ENCODE measurements at places on chromosomes 6 and 20.

DNA sequence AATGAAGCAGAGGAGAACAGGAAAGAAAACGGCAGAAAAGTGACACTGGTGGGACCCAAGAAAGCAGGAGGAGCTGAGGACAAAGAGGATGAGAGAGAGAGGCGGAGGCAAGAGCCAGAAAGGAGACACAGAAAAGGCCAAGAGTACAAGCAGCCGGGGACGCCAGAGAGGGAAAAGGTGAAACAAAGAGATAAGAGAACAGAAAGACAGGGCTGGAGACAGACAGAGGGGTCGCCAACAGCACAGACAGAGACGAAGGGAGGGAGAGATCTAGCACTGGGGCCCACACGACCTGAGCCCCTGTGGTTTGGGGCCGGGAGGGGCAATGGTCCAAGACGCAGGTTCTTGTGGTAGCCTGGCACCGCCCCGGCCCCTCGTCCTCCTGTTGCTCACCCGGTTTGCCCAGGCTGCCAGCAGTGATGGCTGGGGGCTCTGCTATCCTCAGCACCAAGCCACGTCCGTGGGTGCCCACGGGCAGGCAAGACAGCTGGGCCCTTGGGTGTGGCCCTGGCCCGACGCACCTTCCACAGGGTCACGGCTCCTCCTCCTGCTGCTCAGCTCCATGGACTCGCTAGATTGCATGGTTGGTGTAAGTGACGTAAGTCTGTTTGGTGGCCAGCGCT is 123.5 kb downstream of the GRM4 start:
- no peaks in the 10 kb centered on the region for H3K4me1 ChIP-seq
- H3K4me3 ChIP-seq: no peak overlapping the region
- H3K27me3 ChIP-seq: no peaks in the 10 kb centered on the region
- DNase-seq: no peak
- H3K36me3 ChIP-seq: no peaks in the 10 kb centered on the region
- H3K27ac ChIP-seq: no peak overlapping the region

- H3K4me1 ChIP-seq: no peaks in the 10 kb centered on the region
- no peak overlapping the region for H3K4me3 ChIP-seq
- H3K27me3 ChIP-seq: no peaks in the 10 kb centered on the region
- DNase-seq: no peak
- peaks cover 78% of the 10 kb centered on the region for H3K36me3 ChIP-seq
These were observed 400.6 kb downstream of the SYNE1 start for GRCh38 chr6:152236370-152237097.

DNA sequence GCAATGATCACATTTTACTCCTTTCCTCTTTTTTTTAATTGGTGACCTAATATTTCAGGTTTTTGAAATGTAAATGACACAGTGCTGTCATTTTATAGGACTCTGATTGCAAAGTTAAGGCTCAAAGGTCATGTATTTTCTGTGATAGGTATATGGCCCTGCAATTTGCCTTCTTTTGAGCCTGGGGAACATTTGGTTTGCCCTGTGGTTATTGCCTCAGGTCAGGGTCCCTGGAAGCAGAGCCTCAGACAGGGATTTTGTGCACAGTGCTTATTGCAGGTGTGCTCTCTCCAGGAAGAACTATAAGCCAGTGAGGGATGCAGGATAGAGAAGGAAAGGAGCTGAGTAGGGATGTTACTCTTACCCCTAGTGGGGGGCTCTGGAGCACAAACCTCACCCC is 229.3 kb upstream of the ECI2 start:
- no peak for DNase-seq
- no peaks in the 10 kb centered on the region for H3K4me1 ChIP-seq
- no peak overlapping the region for H3K27ac ChIP-seq
- H3K4me3 ChIP-seq: no peak overlapping the region
- no peaks in the 10 kb centered on the region for H3K27me3 ChIP-seq
- no peaks in the 10 kb centered on the region for H3K36me3 ChIP-seq

DNA sequence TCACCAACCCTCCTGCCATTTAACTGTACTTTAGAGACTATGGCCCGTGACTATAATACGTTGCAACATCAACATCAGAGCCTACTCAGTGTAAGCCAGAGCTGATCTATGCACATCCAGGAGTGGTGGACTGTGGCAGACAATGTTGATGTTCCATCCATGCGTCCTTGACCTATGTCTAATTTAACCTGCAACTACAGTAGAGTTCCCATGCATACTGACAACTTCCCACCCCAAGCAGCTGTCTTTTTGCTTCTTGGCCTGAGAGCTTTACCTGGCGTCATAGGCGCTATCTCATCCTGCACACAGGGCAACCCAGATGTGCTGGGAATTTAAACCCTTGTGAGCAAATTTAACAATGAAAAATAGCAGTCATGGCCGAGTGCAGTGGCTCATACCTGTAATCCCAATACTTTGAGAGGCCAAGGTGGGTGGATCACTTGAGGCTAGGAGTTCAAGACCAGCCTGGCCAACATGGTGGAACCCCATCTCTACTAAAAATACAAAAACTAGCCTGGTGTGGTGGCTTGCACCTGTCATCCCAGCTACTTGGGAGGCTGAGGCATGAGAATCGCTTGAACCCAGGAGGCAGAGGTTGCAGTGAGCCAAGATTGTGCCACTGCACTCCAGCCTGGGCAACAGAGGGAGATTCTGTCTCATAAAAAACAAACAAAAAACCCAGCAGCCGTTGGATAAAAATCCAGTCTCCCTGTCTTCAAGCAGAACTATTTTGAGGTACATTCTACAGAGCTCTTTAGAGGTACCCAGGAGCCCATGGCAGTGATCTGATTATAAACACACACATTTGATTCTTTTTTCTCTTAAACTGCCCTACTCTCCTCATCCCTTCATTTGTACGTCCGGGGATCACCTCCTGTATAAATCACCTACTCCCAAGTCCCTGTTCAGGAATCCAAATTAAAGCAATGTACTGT is 22.0 kb downstream of the PERP start:
- no peak for DNase-seq
- no peak overlapping the region for H3K27ac ChIP-seq
- peaks cover under 1% of the 10 kb centered on the region for H3K36me3 ChIP-seq

GRCh38 chr6:119669221-119669620 is 319.7 kb upstream of the MAN1A1 start:
- no peak overlapping the region for H3K4me3 ChIP-seq
- DNase-seq: no peak
- no peaks in the 10 kb centered on the region for H3K27me3 ChIP-seq
- H3K27ac ChIP-seq: no peak overlapping the region
- H3K4me1 ChIP-seq: no peaks in the 10 kb centered on the region

GRCh38 chr6:20574355-20574754 is 40.1 kb downstream of the CDKAL1 start:
- no peaks in the 10 kb centered on the region for H3K4me1 ChIP-seq
- H3K4me3 ChIP-seq: no peak overlapping the region
- no peak overlapping the region for H3K27ac ChIP-seq
- no peak for DNase-seq

Data from tibial artery (tissue), 4 donors.